DMS153 (cell line): ENCODE measurements at places on chromosomes 6 and 20.

DNA sequence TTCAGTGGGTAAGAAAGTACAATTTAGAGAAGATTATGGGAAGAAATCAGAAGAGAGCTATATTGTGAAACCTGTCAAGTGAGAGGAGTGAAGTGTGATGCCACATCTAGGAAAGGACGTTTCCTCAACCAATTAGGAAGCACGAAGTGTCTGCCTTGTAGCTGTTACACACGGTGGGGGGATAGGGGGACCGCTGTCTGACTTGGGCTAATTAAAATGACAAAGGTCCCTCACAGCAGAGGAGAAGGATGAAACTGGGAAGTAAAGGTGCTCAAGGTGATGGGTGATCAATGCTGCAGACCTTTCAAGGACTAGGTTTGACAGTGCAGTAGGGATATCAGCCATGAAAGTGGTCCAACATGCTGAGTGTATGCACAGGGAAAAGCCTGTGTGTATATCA is 181.1 kb upstream of the PRSS16 start:
- no peak for DNase-seq

- DNase-seq = no peak
Measured at GRCh38 chr20:9744551-9744950, 94.3 kb downstream of the PAK5 start.

- no peak for DNase-seq
Measured at GRCh38 chr20:12207875-12208274, 290.2 kb downstream of the BTBD3 start.

GRCh38 chr6:107314531-107314939 is 144.8 kb downstream of the PDSS2 start:
- DNase-seq = peak; percentile 71

DNA sequence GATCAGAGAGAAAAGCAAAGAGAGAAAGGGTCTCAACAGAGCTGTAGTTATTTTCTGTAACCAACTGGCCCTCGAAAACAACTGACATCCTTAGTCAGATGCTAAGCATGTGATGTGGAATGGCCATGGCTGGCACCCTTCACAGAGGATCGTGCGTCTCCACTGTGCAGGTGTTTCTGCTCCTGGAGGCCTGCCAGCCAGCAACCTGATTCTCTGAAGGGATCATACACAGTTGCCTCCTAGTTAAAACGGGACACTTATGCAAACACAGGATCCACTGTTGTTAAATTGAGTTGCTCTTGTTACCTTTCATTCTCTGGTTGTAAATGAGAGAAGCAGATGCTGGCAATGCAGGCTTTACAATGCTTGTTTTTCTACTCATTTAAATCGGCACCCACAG is 148.5 kb downstream of the HDGFL1 start:
- peak; percentile 98 for DNase-seq
